Retina (tissue), 1 donor: ENCODE measurements at places on chromosomes 3 and 15.

- DNase-seq = peak; percentile 28
These were observed 15.9 kb downstream of the ZBTB38 start for GRCh38 chr3:141384157-141384556.

DNA sequence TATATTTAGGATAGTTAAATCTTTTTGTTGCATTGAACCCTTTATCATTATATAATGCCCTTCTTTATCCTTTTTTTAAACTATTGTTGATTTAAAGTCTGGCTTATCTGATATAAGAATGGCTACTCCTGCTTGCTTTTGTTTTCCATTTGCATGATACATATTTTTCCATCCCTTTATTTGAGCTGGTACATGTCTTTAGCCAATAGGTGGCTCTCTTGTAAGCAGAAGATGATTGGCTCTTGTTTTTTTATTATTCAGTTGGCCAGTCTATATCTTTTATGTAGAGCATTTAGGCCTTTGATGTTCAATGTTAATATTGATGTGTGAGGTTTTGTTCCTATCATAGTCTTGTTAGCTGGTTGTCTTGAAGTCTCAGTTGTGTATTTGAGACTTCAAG lies 99.5 kb upstream of the MCTP2 start:
- no peak for DNase-seq

GRCh38 chr3:156339491-156339890 lies 215.4 kb downstream of the SSR3 start:
- DNase-seq = no peak

GRCh38 chr3:144107923-144108322 lies 136.3 kb downstream of the DIPK2A start:
- DNase-seq = no peak

DNA sequence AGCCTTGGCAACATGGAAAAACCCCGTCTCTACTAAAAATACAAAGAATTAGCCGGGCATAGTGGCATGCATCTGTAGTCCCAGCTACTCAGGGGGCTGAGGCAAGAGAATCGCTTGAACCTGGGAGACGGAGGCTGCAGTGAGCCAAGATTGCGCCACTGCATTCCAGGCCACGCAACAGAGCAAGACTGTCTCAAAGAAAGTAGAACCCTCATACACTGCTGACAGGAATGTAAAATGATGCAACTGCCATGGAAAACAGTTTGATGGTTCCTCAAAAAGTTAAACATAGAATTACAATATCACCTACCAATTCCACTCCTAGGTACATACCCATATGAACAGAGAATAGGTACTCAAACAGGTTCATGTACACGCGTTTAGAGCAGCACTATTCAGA lies 158.9 kb downstream of the TBC1D5 start:
- no peak for DNase-seq

DNA sequence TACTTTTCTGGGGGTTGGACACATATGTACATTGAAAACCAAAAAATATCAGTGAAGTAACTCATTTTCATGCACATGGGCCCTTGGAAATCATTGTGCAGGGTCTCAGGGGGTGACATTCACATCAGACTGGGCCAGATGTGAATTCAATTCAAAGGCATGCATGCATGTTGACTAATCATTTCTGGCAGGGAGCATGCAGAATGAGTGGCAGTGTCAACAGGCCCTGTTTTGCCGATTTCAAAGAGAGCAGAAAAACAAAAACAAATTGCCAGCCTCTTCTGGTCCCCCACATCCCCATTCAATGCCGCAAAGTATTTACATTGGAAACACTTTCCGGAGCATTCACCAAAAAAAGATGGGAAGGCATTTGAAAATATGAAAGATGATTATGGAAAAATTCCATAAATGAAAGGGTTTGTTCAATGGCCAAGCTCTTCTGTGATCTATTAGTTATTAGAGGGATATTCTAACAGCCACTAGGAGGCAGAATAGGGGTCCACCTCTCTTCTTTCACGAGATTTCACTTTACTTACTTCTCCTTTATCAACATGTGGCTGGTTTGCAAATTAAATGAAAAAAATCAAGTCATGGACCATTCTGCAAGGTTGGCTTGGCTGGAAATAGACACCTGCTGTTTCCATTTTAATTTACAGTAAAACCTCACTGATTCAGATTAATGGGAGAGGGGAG lies 119.9 kb upstream of the FEZF2 start:
- DNase-seq = peak; percentile 58

- peak; percentile 5 for DNase-seq
These were observed 2.9 kb upstream of the NDN start for GRCh38 chr15:23690015-23690414.
